CD4-positive, alpha-beta memory T cell (primary cell): ENCODE measurements at places on chromosomes 6 and 20.

DNA sequence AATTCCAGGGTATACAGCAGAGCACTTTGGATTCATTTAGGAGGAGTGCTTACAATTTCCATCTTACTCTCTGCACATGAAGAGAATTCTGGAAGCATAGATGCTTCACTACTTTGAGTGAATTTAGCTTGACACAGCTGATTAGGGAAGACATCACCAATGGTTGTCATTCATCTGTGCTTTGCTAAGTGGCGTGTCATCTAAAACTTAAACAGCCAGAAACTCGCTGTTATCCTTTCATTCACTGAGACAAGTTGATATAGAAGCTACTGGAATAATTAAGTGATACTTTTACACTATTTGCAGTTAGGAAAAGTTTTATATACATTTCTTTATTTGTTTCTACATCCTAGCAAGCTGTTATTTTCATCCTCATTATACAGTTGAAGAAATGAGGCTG, 635.3 kb upstream of the FLRT3 start:
- no peak for DNase-seq

- no peak for DNase-seq
Measured at GRCh38 chr6:52595000-52595795, 18.3 kb upstream of the TRAM2 start.

DNA sequence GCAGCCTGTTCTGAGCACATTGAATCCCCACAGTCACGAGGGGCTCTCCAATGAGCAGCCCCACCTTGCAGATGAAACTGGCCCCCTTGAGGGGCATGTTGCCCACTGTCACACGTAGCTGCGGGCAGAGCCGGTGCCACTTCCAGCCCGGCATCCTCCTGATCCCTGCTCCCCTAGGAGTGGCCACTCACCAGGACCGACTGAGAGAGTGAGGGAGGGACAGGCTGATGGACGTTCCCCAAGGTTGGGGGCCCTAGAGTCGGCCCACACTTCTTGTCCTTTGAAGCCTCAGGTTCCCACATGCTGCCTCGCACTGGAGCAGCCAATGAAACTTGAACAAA, 10.5 kb downstream of the ENTPD6 start:
- DNase-seq = no peak

DNA sequence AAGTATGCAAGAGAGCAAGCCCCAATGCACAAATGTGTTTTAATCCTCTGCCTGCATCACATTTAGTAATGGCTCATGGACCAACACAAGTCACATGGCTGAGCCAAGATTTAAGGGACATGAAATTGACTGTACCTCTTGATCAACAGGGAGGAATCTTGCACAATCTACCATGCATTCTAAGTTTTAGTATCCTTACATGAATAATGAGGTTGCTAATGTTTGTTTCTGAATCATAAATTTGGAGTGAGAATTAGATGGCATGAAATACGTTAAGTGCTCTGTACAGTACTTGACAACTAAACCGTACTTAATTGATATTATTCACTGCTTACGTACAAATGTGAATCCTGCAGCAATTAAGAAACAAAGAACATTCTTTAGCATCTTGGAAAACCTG, 553.8 kb upstream of the JAG1 start:
- DNase-seq = no peak

GRCh38 chr6:152386131-152386530, 251.0 kb downstream of the SYNE1 start:
- DNase-seq = no peak

- DNase-seq = no peak
Measured at GRCh38 chr6:142325111-142325510, 23.3 kb downstream of the ADGRG6 start.

- no peak for DNase-seq
Measured at GRCh38 chr6:110816677-110817076, 1.4 kb upstream of the CDK19 start.

DNA sequence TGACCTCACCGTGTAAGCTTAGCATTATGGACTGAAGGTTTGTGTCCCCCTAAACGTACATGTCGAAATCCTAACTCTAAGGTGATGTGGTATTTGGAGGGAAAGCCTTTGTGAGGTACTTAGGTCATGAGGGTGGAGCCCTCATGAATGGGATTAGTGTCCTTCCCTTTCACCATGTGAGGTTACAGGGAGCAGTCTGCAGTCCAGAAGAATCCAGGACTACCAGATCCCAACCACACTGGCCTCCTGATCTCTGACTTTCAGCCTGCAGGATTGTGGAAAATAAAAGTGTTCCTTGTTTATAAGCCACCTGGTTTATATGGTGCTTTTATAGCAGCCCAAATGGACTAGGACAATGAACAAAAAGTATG, 73.4 kb downstream of the ZBTB2 start:
- no peak for DNase-seq

- no peak for DNase-seq
Measured at GRCh38 chr20:51639206-51639832, 96.8 kb upstream of the NFATC2 start.

DNA sequence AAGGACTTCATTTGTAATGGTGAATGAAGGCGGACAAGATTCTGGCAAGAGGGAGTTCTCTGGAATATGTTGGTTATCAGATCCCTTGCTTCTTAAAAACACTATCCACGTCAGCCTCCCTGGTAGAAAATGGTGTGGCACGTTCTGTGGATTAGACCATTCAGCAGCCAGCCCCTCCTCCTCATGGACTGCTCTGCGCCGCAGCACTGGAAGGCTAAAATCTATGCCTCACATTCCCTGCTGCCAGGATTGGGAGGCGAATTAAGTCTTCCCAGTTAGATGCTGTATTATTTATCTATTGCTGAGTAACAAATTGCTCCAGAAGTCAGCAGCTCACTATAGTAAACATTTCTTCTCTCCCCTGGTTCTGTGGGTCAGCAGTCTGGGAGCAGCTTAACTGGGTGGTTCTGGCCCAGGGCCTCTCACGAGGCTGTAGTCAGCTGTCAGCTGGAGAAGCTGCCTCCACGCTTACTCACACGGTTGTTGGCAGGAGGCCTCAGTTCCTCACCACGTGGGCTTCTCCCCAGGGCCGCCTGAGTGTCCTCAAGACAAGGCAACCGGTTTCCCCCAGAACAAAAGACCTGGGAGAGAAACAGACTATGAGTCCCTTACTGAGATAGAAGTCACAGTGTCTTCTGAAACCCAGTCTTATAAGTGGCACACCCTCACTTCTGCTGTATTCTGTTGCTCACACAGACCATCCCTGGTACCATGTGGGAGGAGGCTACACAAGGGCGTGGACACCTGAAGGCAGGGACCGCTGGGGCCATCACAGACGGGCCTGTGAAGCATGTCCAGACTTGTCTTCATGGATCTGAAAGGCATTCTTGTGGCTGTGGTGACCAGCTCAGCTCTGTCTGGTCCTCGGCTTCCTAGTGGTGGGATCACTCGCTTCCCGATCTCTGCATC, 101.0 kb downstream of the NRN1 start:
- no peak for DNase-seq

DNA sequence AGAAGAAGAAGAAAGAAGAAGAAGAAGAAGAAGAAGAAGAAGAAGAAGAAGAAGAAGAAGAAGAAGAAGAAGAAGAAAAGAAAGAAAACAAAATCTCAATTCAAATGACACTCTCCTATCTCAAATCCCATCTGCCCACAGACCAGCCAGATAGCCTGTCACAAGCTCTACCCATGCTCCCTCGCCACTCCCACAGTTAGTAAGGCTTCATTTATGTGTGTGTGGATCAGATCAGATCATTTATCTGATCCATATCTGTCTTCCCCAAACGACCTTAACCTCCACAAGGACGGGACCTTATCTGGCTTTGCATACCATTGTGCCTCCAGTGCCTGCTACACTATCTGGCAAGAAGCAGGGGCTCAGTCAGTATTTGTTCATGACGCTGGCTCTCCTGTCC, 81.9 kb upstream of the RREB1 start:
- DNase-seq = no peak
